ENCODE measurements at places on chromosomes 16 and 17.

DNA sequence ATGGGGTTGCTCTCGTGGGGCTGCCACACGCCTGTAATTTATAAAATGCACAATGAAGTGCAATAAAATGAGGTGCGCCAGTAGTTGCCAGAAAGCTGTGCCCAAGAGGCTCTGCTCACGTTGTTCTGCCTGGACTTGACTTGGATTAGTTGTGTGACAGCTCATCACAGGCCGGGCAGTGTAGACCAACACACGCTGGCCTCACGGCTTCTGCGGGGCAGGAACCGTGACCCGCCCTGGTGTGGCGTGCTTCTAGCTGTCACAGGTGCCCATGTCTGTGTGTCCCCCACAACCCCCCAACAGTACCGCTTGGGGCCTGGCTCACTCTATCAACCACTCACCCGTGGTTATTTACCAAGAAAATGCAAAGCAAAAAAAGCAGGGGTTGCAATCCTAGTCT lies 112.2 kb upstream of the ZNF750 start:
- DNase-seq: no peak

DNA sequence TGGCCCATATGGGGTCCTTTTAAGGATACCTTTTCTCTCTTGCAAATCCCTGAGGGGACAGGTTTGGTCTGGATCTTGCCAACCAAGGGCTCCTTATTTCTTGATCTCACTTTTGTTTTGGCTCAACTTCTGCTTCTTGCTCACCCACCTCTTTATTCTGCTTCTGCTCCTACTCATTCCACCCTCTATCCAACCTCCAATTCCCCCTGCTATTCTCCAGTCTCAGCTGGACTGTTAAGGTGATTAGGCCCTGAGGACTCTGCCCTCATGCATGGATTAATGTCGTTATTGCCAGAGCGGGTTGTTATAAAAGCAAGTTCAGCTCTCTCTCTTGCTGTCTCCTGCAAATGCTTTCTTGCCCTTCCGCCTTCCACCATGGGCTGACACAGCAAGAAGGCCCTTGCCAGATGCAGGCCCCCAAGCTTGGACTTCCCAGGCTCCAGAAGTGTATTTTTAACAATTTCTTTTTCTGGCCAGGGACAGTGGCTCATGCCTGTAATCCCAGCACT lies 29.8 kb downstream of the LAT start:
- DNase-seq: no peak

DNA sequence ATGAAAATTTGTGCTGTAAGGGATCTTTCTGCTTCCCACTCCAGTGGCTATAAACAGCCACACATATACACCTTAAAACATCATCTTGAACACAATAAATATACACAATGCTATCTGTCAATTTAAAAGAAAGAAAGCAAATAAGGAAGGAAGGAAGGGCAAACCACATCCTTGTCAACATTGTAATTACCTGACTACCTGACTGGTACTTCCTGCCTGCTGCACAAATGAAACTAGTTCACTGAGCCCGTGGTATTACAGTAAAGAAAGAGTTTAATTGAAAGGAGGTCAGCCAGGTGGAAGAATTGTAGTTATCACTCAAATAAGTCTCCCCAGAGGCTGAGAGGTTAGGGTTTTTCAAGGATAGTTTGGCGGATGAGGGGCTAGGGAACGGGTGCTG lies 344.4 kb upstream of the ASIC2 start:
- DNase-seq: no peak

DNA sequence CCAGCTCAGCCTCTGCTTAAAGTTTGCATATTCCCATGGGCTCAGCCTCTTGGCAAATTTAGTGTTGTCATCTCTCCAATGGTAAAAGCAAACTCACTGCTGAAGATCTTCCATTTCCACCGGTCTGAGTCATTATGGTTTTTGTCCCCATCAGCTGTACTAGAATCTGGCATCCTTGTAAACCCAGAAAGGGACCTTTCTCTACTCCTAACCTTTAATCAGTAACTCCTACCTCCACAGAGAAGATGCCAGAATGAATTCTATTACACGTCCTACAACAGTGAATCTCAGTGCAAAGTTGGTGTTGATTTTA lies 45.8 kb downstream of the ZNF652 start:
- DNase-seq: no peak

DNA sequence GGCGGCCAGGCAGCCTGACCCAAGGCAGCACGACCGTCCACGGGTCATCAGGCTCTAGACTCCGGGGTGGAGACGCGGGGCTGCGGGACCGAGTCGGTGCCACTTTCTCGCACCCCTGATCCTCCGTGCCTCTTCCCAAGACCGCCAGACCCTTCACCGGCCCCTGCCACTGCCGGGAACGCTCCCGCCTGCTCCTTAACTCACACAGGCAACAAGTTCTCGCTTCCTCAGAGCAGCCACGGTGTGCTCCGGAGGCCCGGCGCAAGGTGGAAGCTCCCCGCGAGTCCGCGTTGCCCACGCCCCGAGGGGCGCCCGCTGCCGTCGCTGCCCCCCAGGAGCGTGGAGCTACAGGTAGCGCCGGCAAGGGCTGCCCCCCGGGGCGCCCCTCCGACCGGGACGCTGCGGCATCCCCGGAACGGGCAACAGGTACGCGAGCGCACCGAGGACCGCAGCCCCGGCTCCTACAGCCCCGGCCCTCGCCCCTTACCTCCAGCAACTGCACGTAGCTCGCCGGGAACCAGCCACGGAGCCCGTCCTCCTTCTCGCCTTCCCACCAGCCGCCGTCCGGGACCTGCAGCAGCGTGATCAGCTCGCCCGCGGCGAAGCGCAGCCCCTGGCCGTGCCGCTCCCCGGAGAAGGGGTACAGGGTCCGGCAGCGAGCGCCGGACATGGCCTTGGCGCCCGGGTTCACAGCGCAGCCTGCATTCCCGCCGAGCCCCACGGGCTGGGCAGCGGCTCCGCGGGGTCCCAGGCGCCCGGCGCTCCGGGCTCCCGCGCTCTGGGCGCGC lies 491 bp downstream of the GAS7 start:
- DNase-seq: no peak

- no peak for DNase-seq
These were observed 111.7 kb downstream of the CDH11 start for GRCh38 chr16:65010125-65010524.

GRCh38 chr17:49928837-49929475 lies 40.0 kb upstream of the DLX4 start:
- DNase-seq: no peak

- no peak for DNase-seq
These were observed 24.9 kb upstream of the CRYM start for GRCh38 chr16:21302898-21303528.

DNA sequence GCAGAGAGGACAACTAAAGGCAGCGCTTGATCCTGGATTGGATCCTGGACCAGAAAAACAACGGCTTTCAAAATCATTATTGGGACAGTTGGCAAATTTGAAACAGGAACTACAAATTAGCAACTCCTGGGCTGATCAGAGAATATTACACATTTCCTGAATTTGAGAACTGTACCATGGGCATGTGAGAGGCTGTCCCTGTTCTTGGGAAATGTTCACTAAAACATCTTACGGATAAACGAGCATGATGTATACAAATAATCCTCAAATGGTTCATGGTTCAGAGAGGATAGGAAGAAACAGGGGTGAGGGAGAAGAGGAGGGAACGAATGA lies 2.3 kb upstream of the ITGAE start:
- DNase-seq: no peak

- DNase-seq: no peak
These were observed 7.9 kb upstream of the DNAH17 start for GRCh38 chr17:78585006-78585630.

GRCh38 chr16:87687126-87687910 lies 78.5 kb downstream of the KLHDC4 start:
- DNase-seq: no peak

GRCh38 chr16:78002915-78003538 lies 19.3 kb upstream of the CLEC3A start:
- peak; percentile 21 for DNase-seq

DNA sequence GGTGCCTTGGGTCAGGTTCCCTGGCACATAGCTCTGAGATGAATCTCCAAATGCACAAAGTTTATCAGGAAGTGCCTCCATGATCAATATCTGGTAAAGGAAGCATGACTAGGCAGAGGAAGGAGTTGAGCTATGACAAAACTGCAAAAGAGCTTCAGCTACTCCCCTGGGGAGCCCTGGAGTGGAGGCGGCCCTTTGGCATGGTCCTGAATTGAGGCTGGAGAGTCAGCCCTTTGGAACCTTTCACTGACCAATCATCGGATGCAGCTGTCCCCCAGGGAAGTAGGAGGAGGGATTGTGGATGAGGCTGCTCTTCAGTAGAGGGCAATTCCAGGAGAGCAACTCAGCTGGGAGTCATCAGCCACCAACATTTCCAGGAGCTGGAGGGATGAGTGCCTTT lies 46.1 kb upstream of the NLRP1 start:
- DNase-seq: no peak

GRCh38 chr17:50621574-50622031 lies 13.1 kb upstream of the ABCC3 start:
- no peak for DNase-seq

- no peak for DNase-seq
These were observed 150.0 kb upstream of the RBFOX1 start for GRCh38 chr16:7182510-7183109.

DNA sequence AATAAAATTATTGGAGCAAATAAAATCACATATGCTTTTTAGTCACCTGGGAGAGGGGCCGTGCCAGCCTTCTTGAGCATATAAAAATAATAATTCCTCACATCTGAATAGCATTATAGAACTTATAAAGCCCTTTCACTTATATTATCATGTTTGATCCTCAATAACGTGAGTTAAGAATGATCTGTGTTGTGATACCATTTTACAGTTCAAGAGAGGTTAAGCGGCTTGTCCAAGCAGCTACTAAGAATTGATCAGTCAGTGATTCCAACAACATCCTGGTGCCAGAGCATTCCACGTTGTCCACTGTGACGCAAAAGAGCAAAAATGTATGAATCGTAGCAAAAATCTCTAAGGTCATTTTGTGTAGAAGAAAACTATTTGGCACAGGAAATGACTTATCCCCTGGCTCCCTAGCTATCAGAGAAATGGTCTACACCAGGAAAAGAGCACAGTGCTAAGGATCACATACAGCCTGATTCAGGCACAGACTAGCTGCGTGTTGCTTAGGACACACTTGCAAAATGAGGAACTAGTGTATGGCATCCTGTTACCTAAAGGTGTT lies 33.0 kb downstream of the ANKFN1 start:
- no peak for DNase-seq

DNA sequence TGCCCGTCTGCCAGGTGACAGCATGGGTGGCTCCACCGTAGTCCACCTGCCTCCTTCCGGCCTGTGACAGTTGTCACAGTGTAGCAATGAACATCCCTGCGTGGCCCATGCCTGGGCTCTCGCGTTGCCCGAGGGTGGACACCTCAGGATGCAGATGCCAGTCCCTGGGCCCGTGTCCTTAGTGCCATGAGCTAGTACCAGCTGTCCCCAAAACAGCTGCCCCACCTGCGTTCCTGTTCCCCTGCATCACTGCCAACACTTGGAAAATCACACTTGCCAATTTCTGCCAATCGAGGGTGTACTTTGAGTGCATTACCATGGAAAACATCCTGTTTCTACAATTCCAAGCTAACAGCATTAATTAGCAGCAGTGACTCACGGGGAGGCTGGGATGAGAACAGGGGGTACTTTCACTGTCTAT lies 9.0 kb upstream of the C16orf95 start:
- no peak for DNase-seq

DNA sequence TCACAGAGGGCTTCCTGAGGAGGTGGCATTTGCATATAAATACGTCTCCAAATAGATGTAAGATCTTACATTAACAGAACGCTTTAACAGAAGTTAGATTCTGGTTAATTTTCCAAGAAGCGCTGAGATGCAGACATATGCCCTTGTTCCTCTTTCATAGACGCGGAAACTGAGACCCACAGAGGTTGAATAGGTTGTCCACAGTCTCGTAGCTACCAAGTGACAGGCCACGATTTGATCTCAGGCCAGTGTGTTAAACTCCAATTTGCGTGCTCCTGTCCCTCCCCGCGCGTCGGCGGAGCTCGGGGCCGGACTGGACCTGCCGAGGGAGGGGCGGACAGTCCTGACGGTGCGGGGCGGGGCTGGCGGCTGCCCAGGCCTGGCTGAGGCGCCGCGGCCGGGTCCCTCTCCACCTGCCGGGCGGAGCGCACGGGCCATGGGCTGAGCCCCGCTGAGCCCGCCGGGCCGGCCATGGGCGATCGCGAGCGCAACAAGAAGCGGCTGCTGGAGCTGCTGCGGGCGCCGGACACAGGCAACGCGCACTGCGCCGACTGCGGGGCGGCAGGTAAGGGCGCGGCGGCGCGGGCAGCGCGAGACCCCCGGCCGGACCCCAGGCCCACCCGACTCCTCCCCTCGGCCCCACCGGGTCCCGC lies at the start of gene ADAP2:
Gene ADAP2, plus strand, starts transcription at position 402 of the 653 bp plus-strand sequence. Its CDS starts 70 bp downstream, at position 472.
- no peak for DNase-seq

GRCh38 chr16:72371307-72372086 lies 199.5 kb upstream of the PMFBP1 start:
- DNase-seq: no peak

GRCh38 chr17:11880714-11881113 lies 116.6 kb downstream of the ZNF18 start:
- DNase-seq: no peak

DNA sequence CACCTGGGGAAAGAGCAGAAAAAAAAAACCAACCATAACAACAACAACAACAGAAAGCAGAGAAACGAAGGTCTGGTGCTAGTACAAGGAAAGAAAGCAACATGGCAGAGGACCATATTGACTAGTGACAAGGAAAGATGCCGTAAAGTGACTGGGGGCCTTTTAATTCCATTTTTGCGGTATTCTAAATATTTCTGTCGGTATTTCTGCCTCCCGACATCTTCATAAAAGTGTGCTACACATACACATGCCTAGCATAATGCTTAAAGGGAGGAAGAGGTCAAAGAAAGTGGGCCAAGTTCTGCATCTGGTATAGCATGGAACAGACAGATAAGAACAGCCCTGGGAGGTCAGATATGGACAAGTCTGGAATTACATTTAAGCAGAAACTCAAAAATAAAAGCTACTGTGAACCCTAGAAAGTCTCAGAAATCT lies 19.5 kb upstream of the RNF43 start:
- no peak for DNase-seq

DNA sequence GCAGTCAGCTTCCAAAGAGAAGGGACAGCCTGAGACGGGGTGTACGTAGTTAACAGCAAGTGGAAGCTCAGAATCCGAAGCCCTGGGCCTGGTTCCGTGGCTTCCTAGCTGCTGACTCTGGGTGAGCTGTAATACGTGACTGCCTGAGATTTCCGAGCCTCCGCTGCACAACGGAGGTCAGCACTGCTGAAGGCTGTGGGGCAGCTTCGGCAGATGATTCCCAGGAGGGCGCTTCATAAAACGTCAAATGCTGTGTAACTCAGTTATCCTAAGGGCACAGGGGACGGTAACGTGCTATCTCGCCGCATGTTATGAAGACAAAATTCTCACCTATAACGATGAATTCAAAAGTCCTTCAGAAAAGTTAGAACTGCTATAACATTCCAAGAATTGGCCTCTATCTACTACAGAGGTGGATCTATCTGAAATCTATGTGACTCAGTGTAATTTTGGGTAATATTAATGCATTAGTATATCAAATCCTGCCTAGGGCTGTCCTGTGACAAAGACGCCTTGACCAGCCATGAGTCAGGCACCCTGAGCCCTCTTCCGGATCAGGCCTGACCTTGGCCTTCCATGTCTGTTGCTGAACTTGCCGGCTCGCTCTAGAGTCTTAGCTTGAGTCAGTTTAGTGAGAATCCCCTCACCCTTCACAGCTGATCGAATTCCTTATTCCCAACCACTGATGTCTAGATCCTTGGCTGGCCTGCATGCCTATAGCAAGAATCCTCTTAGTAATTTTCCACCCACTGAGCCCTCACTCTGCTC lies 43.5 kb downstream of the MARF1 start:
- DNase-seq: no peak

- no peak for DNase-seq
These were observed 23.4 kb upstream of the MPO start for GRCh38 chr17:58303971-58304749.
